ENCODE measurements at places on chromosomes 13 and 19.

DNA sequence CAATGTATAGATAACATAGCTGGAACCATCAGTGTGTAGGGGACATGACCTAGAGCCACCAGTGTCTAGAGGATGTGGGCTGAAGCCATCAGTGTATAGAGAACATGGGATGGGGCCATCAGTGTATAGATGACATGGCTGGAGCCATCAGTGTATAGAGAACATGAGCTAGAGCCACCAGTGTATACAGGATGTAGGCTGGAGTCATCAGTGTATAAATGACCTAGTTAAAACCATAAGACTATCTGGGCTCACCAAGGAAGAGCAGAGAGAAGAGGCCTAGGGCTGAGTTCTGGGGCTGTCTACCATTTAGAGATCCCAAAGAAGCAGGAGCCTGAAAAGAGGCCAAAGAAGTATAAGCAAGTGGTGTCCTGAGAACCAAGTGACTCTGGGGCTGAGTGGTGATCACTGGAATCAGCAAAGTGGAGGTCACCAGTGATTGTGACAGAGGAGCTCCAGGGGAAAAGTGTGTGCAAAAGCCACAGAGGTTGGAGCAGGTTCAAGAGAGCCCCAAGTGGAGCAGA lies 41.0 kb downstream of the RFX2 start:
- no peak for DNase-seq

- no peak for DNase-seq
These were observed 67.2 kb upstream of the ZNF527 start for GRCh38 chr19:37303591-37304171.

- no peak for DNase-seq
These were observed 904 bp upstream of the ALOX5AP start for GRCh38 chr13:30734439-30734838.

GRCh38 chr13:20428666-20429644 lies 96.7 kb downstream of the CRYL1 start:
- no peak for DNase-seq

GRCh38 chr13:20894245-20894644 lies 8.3 kb downstream of the XPO4 start:
- no peak for DNase-seq

- no peak for DNase-seq
These were observed 26.2 kb downstream of the TMTC4 start for GRCh38 chr13:100648354-100648753.

DNA sequence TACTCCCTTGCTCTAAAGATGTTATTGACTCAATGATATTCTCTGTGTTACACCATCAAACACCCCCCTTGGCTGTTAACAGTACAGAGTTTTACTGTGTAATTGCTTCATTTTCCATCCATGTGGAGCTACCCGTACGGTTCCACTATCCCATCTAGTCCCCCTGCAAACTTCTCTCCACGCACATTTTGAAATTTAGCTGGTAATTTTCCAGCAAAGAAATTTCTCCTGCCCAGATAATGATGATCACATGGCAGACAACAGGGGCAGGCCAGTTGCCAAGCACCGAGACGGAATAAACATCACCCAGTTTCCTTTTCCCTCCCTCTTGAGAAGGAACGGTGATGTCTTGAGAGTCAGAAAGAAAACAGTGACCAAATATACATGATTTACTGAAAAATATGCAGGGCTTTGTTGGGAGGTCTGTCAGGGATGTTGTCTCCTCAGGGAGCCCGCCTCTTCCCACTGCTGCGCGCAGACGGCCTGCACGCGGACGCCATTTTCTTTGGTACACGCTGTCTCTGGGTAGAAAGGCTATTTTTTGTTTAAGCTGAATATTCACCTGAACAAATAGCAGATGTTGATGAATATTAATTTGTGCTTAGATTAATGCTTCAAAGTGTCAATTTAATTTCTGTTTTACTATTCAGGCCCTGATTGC lies 109.9 kb downstream of the OLFM4 start:
- no peak for DNase-seq
